Stimulated activated CD8-positive, alpha-beta memory T cell treated with anti-CD3 and anti-CD28 coated beads, Interleukin-15, amount 100 ng/mL, for 24 hours (primary cell): ENCODE measurements at places on chromosomes 2 and 18.

DNA sequence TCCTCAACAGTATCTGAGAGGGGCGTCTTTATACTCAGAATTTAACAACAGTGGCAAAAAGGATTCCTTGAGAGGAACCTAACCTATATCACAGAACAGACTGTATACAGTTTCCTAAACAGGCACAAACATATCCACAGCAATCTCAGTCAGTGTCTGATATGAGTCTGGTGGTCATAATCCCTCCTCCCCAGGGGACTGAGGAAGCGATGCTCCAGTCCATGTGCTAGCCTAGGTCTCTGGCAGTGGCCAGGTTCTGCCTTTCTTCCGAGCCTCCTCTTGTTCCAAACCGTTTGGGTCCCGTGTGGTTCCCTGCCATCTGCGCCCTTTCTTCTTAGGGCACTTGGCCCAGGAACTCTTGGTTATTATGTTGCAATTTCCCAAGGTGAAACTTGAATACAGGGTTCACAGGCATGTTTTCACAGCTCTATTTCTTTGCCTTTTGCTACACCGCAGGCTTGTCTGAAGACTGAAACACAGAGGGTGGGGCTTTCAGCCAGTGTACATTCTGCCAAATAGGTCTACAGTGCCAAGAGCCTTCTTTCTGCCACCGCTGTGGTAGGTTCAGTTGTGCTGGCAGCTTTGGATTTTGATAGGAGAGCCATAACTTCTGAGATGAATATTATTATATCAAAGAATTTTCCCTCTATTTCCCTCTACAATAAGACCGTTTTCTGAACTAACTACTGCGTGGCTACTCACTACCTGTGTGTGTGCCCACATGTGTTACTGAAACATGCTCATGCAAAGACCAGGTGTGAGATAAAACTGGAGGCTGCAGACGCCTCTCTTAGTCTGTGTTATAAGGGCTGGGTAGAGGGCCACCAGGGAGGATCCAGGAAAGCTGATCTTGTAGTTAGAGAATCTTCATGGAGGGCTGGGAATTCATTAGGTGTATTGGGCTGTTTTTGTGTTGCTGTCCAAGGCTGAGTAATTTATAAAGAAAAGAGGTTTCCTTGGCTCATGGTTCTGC lies 75.0 kb upstream of the HAAO start:
- DNase-seq, result no peak

DNA sequence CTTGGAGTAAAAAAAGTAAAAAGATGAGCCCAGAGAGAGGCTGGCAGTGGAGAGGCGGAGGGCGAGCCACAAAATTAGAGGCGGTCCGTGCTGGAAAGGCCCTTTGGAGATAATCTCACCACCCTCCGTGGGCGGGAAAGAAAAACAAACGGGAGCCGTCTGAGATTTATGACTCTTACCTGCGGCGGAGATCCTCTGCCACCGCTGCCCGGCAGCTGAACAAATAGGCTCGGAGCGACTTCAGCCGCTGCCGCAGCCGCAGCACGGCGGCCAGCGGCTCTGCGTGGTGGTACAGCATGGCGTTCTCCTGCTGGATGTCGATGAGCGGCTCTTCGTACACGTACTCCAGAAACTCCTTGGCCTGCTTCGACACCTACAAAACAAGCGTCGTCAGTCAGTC lies 94.6 kb downstream of the PLEKHM3 start:
- no peak for DNase-seq

GRCh38 chr18:33951031-33951430 lies 273.7 kb downstream of the NOL4 start:
- DNase-seq, result no peak

- DNase-seq, result no peak
These were observed 60.2 kb downstream of the CAVIN2 start for GRCh38 chr2:191786694-191787093.

GRCh38 chr2:105144941-105145300 lies 96.6 kb upstream of the GPR45 start:
- DNase-seq, result no peak

- no peak for DNase-seq
These were observed 425.4 kb downstream of the CNTNAP5 start for GRCh38 chr2:124450481-124450880.

DNA sequence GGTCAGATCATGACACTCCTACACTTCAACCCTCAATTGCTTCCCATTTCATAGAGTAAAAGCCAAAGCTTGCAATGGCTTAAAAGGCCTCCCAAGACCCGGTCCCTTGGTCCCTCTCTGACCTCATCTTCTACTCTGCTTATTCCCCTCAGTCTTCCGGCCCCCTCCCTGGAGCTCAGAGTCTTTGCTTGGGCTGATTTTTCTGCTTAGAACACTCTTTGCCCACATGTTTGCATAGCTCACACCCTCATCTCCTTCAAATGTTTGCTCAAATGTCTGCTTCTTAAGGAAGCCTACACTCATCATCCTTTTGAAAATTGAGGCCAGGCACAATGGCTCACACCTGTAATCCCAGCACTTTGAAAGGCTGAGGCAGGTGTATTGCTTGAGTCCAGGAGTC lies 65.6 kb upstream of the CAPN13 start:
- DNase-seq, result no peak

DNA sequence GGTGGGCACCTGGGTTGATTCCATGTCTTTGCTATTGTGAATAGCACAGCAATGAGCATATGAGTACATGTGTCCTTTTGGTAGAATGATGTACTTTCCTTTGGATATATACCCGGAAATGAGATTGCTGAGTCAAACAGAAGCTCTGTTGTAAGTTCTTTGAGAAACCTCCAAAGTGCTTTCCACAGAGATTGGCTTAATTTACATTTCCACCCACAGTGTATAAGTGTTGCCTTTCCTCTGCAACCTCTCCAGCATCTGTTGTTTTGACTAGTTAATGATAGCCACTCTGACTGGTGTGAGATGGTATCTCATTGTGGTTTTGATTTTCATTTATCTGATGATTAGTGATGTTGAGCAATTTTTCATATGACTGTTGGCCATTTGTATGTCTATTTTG lies 194.8 kb downstream of the ZNF804A start:
- no peak for DNase-seq

DNA sequence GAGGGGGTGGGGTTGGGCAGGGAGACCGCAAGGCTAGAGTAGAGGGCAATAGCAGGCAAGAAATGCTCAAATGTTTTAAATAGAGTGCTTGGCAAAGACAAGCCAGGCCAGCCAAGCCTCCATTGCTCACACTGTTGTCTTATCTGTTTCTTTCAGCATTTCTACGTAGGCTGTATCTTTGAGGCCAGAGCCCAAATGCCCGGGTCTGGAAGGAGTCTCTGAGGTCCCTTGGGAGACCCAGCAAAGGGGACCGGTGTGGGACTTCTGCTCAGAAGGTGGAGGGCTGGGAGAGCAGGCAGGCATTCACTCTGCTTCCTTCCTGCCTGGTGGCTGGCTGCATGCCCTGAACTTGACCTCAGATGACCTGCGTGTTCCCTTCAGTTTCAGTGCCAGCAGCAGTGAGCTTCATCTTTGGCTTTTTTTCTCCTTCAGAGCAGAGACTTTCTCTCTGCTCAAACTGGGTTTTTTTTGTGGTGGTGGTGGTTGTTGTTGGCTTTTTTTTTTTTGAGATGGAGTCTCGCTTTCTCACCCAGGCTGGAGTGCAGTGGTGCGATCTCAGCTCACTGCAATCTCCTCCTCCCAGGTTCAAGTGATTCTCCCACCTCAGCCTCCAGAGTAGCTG lies 13.7 kb upstream of the TET3 start:
- no peak for DNase-seq

GRCh38 chr2:1970341-1970740 lies 226.0 kb upstream of the PXDN start:
- no peak for DNase-seq

GRCh38 chr2:209614690-209615369 lies 156.8 kb upstream of the UNC80 start:
- DNase-seq, result no peak

DNA sequence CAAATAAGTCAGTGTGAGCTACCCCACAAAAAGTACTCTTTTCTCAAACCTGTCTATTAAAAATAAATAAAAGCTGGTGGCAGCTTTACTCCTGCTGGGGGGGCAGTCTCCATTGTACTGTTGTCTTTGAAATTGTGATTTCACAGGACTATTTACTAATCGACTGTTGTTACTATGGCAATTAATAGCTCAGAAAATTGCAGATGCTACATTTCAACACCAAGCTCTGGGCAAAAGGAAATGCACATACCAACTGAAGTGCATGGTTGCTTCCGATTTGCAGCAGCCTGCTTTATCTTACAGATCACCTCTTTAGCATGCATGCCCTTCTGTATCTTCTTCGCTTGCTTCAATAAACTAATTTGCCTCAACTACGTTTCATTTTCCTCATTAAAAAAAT lies 117.6 kb upstream of the DAPL1 start:
- no peak for DNase-seq

GRCh38 chr2:183037553-183038340 lies 510 bp downstream of the NCKAP1 start:
- DNase-seq, result peak; percentile 6

DNA sequence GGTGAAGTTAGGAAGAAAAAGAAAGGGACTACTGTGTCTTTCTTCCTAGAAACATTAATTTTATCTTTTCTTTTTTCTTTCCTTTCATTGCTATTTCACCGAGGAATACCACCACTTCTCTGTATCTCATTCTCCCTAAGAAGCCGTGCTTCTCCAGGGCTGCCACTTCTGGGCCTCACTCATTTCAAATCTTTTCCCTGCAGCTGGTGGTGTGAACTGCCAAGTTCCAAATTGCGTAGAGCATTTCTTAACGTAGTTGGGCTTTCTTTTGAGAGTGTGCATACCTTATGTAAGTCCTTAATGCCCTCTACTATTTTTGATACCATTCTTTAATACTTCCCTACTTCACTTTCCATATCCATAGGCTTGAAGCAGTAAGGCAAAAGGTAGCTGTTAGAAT lies 66.7 kb upstream of the CYP1B1 start:
- DNase-seq, result no peak
